ENCODE measurements at places on chromosomes 1 and 21.

DNA sequence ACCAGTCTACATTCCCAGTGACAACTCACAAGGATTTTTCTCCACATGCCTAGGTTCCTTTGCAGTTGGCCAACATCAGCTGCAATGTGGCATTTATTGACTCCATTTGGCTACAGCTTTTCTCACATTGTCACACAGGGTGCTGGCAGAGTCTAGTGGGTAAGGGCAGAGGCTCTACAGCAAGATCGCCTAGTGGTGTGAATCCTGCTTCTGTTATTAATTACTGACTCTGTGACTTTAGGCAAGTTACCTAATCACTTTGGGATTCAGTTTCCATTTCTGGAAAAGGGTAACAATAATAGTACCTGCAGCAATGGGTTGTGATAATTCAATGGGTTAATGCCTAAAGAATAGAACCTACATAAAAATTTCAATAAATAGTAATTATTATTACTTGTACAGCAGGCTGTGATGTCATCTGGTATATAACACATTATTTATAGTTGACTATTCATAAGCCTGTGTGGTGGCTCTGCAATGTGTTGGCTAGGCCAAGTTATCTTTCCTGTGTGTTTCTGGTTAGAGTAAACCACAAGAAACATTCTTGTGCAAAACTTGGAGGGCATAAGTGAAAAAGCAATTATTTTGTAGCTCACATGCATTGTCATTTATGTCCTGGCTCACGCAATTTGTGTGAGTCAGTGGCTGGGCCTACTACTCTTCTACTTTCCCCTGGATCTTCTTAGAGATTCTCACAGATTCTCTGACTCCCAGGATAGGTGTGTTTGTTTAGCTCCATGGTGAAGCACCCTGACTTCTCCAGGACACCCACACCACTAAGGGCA is 59.5 kb downstream of the PTGS2 start:
- DNase-seq, result peak; percentile 36

- no peak for DNase-seq
These were observed 23.6 kb downstream of the VASH2 start for GRCh38 chr1:212973899-212974298.

DNA sequence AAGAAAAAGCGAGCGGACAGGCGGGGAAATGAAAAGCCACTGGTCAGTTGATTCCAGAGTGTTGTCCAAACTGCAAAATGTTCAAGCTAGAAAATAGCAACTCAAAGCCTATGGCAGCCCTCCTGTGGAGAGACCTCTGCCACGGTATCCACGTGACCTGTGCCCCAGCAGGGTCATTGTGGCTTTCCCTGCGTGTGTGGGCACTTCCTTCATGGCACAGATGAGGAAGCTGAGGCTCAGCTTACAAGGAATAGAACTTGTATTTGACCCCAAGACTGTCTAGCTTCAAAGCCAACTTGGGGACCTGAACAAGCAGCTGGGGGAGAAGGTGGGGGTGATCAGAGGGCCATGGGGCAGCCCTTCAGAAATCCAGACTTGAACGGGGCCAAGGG is 15.6 kb upstream of the PLEKHG5 start:
- DNase-seq, result peak; percentile 27

GRCh38 chr1:203592156-203592555 is 34.5 kb upstream of the ATP2B4 start:
- no peak for DNase-seq

DNA sequence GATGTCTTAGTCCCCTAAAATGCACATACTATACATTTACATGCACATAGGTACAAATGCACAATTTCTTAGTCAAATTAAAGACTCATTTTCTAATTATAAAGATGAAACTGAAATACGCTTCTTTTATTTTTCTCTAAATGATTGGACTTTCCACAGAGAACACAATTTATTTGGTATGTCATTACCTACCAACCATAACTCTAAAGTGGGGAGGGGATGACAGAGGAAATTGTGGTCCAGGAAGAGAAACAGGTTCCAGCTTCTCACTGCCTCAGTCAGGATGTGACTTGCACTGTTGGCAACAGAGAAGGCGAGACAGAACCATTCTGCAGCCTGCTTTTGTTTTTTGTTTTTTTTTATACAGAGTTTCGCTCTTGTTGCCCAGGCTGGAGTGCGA is 1189.2 kb downstream of the PLA2G4A start:
- DNase-seq, result no peak

- no peak for DNase-seq
These were observed 33.1 kb upstream of the DIP2A start for GRCh38 chr21:46425571-46425970.

DNA sequence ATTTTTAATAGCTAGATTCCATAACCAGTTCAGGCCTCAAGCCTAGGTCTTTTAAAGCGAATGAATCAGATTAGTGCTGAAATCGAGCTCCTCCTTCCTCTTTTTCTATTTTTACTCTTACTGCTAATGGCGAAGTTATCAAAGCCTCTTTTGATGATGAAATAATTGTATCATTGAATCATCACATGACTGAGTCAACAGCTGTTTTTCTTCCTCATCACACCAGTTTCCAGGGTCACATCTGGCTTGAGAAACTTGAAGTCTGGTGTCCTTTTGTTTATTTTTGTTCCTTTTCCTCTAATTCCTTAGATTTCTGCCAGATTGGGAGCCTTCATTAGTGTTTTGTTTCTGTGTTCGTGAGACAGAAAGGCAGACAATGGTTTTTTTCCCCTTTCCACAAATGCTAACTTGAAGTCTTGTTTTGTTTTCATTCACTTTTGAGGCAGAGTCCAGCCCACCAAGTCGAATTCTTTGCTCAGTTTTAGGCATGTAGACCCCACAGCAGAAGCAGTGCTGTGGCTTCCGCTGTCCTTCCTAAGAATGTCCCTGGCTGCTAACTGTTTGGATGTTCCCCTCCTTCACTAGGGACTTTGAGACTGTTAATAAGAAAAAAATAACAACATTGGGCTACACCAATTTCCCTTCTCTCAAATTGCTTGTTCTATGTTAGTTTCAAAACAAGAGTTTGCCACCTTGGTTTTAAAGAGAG is 51.9 kb upstream of the FMOD start:
- DNase-seq, result no peak

GRCh38 chr1:109116286-109116685 is 2.4 kb downstream of the ELAPOR1 start:
- DNase-seq, result no peak

GRCh38 chr1:247746391-247746935 is 1.5 kb downstream of the OR14A2 start:
- DNase-seq, result no peak

DNA sequence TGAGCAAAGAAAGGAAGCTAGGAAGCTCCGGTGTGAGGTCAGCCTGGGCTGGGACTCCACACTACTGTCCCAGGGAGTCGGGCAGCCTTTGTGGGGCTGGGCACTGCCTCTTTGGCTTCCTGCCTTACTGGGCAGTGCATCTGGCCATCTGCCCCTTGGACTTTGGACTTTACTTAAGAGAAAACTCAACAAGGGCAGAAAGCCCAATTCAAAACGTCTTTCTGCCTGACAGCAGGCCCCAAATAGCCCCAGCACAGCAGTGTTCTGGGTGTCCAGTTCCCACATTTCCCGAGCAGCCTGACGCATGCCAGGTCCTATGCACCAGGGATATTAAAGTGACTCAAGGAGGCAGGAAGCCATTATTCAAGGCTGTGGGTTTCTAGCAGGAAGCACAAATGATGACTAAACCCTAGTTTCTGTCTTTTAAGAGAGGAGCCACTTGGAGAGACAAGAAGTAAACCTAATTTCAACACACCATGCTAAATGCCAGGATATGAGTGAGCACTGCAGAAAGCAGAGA is 37.9 kb upstream of the EDEM3 start:
- DNase-seq, result peak; percentile 60
